ENCODE measurements at places on chromosomes 11 and 22.

DNA sequence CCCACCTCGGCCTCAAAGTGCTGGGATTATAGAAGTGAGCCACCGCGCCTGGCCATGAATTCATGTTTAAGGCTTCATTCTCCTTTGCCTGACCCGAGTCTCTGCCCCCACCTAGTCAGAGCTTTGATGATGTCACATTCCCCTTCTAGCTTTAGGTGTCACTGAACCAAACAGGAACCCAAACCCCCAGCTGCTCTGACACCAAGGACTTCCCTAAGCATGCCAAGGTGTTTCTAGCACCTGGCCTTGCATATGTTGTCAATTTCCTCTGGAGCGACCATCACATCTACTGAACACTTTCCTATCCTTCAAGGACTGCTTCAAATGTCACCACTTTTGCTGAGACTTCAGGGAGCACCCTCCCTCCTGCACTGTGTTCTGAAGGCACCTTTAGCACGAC, 2.3 kb downstream of the F2 start:
- no peak for DNase-seq

GRCh38 chr11:40187295-40187694, 1272.2 kb downstream of the LRRC4C start:
- DNase-seq, result no peak

DNA sequence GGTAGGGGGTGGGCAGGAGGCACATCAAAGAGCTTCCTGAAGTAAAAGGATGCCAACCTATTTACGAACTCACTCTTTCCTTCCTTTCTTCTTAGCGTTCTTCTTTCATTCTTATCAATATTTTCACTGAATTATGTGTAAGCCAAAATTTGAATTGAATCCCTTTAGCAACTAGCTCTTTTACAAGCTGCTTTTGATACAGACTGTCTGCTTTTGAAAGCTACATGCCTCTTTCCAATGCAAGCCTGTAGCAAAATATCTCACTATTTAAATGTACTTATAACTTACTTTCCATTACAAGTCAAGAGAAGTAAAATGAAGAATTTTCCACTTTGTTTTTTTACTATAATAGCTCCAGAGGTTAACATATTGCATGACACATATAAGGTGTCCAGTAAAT, 186.6 kb downstream of the NXPE2 start:
- no peak for DNase-seq

- no peak for DNase-seq
Observed at GRCh38 chr11:33733980-33734379, 2.2 kb downstream of the CD59 start.

- DNase-seq, result peak; percentile 49
Observed at GRCh38 chr11:720642-721246, 14.7 kb downstream of the EPS8L2 start.

DNA sequence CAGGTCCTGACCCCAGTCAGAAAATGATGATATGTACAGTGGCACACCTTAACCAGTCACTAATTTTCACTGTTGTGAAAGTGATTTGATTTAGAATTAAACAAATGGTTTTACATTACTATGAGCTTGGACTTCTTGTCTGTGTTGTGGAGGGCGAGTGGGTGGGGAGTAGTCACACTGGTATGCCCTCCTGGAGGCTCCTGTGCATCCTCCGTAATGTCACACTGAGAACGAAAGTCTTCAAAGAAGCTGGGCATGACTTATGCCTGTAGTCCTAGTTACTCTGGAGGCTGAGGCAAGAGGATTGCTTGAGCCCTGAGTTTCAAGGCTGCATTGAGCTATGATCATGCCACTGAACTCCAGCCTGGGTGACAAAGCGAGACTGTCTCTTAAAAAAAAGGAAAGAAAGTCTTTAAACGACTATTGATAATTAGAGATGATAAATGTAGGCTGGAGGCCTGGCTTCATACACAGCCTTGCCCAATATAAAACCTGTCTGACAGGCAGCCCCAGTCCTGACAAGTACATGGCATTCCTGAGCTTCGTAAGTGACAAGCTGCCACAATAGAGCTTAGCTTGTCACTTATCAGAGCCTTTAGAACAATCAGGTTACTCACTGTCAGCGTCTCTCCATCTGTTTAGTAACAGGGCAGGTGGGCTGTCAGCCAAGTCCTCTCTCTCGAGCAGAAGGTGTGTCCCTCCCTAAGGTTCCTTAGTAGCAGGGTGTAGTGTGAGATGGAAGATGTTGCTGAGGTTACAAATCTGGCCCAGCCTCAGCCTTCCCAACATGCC, 5.0 kb upstream of the LIMK2 start:
- no peak for DNase-seq

DNA sequence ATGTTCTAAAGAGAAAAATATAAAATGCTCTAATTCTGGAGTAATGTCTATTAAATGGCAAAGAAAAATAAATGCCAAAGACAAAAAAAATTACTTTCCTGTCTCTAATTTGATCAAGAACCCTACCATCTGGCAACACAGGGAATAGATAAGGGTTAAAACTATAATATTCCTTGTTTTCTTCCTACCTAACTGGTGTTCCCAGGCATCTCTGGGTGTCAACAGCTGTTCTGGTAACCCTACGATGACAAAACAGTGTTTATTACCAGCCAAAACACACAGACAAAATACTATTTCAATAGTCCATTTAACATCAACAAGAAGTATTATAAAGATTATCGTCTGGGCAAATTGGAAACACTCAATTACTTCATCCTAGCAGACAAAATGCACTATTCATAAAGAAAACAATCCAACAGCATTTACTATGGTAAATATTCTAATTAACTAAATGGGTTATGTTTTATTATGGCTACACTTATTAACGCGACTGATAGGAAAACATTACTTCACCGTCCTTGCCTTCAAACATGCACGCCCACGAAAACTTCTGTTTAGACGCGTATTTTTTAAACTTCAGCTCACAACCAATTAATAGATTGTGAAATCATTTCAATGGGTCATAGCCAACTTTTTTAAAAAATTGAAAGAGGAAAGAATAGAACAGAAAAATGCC, 50.6 kb downstream of the LGR4 start:
- no peak for DNase-seq

GRCh38 chr11:76323804-76324203, 57.1 kb downstream of the THAP12 start:
- no peak for DNase-seq
